ENCODE measurements at places on chromosomes 7 and 10.

DNA sequence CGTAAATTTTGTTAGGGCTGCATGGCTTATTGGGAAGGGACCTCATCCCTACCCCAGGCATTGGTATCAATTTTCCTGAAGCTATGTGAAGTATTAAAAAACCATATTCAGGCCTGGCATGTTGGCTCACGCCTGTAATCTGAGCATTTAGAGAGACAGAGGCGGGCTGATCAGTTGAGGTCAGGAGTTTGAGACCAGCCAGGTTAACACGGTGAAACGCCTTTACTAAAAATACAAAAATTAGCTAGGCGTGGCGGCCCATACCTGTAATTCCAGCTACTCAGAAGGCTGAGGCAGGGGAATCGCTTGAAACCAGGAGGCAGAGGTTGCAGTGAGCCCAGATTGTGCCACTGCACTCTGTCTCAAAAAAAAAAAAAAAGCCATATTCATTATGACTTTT, 7.1 kb downstream of the TASOR2 start:
- DNase-seq, result no peak

DNA sequence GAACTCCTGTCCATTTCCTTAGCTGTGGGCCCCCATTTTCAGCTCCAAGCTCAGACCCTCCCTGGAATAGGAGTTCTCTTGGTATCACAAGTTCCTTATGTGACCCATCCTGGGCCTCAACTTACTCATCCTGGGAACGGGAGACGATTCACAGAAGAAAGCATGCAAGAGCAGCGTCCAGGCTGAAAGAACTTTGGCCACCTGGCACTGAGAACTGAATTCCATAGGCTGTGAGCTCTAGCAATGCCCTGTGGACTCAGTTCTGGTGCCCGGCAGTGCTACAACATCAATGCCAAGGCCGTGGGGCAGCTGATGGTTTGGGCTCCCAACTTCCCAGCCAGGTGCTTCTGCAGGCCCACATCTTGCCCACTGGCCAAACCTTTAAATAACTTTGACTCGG, 3.9 kb upstream of the CUEDC2 start:
- DNase-seq, result no peak

DNA sequence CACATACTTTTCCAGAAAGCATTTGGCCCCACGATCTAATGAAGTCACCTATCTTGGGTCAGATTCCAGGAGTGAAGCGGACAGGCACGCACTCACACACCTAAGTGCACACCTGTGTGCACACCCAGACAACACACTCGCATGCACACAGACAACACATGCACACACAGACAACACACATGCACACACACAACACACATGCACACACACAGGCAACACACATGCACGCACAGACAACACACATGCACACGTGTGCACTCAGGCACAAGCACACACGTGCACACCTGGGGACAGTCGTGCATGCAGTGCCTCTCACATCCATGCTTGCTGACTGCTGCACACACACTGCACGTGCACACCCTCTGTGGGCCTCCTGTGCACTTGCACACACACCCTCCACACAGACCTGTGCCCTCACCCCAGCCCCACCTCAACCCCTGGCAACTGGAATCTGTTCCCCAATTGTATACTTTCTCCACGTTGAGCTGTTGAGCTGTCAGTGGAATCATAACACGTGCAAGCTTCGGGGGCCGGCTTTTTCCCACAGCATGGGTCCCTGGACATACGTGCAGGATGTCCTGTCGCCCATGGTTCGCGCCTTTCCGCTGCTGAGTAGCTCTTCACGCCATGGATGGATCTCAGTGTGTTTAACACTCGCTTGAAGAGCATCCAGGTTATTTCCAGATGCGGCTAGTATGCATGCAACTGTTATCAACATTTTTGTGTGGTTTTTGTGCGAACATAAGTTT, 55.3 kb upstream of the CFAP46 start:
- DNase-seq, result no peak

DNA sequence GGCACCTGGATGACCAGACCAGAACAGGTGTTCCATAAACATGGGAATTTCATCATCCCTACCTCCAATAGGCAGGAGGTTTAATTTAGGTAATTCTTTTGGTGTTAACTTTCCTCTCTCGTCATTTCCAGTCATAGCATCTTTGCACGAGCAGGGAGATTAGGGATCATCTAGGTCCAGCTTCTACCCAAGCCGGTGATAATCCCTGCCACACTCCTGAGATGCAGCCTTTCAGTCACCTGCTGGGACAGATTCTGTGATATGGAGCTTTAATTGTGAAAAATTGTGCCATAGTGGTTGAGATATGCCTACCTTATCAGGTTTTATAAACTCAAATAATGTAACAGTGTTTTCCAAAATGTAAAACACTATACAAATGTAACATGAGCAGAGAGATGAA, 191.8 kb upstream of the AOAH start:
- no peak for DNase-seq

GRCh38 chr7:2537981-2538851, 17.1 kb downstream of the BRAT1 start:
- DNase-seq, result no peak

DNA sequence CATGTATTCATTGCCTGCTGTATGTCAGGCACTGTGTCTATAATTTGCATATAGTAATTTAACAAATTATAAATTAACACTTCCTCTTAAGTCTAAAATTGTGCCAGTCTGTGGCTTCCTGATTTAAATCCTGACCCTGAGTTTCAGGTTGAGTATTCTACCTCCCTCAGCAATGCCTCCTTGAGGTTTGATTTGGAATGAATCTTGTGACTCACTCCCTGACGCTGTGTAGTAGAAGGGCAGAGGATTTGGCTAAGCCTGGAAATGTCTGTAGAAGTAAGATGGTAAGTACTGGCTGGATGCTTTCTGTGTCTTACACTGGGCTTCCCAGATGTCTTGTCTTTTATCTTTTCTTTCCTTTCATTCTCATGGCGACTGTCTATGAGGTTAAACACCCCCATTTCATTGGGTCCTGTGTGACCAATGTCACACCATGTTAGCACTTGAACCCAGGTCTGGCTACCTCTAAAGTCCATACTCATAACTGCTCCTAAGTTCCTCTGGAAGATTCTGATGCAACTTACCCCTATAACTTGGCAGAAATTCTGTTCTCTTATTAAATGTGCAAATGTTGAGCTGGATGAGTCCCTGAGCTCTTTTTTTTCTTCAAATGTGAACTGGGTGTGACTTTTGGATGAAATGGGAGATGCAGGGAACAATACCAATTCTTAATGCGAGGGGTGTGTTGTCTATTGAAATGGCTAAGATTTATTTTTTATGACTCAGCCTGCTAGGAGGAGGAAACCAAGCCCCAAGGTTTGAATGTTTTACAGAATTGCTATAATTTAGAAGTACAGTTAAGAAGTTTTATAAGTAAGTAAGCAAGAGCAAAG, 48.5 kb downstream of the PLCE1 start:
- no peak for DNase-seq

GRCh38 chr10:92238054-92238585, 52.8 kb downstream of the CPEB3 start:
- no peak for DNase-seq

- DNase-seq, result no peak
Observed at GRCh38 chr10:122293156-122293960, 22.3 kb downstream of the BTBD16 start.

GRCh38 chr7:110148054-110148453, 942.9 kb upstream of the LRRN3 start:
- DNase-seq, result no peak

GRCh38 chr7:2757361-2757903, 69.4 kb downstream of the AMZ1 start:
- DNase-seq, result no peak

DNA sequence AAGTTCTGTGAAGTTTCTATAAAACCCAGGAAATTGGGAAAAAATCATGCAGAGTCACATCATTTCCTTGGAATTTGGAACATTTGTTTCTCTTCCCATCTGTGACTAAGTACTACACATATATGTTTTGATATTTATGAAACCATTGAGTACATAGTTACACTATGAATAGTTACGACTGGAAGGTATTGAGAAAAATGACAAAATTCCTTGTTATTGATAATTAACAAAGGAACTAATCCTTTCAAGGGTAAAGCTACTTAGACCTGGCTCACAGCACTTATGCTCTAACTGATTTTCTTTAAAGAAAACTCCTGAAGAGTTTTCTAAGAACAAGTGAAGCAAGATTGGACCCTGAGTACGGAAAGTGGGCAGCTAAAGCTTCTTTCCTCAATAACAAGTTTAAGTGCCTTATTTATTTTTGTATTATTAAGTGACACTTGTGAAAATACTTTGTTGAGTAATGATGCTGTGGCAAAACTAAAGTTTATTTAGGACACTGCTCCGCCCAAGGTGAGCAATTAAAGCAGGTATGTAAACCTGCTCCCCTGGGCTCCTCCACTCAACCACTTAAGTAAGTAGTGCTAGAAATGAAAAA, 12.0 kb upstream of the GLCCI1 start:
- DNase-seq, result no peak

DNA sequence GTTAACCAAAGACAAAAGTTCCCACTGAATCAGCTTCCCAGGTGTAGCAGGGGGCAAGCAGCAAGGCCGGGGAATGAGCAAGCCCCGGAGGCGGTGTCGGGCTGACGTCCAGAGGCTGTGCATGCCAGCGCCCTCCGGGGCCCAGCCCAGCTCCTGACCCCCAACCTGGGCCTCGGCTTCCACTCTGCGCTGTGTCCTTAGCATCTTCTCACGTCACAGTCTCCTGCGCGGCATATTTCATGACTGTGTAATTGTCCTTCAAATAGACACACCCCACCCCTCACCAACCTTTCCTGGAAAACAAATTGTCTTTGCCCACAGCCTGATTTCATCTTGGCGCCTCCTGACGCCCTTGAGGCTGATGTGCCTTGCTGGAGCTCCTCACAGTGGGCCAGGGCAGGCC, 133.5 kb downstream of the RGS10 start:
- DNase-seq, result no peak

DNA sequence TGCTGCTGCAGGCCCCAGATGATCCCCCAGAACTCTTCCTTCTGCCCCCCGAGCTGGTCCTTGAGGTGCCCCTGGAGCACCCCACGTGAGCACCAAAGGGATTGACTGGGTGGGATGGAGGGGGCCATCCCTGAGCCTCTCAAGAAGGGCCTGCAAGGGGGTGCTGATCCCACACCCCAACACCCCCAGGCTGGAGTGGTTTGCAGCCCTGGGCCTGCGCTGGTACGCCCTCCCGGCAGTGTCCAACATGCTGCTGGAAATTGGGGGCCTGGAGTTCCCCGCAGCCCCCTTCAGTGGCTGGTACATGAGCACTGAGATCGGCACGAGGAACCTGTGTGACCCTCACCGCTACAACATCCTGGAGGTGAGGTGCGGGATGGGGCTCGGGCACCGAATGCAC, 8.2 kb downstream of the NOS3 start:
- no peak for DNase-seq

Measured in stimulated activated CD4-positive, alpha-beta T cell treated with anti-CD3 and anti-CD28 coated beads, TNF-alpha, amount 100 ng/mL, for 1 hour (primary cell).